ENCODE measurements at places on chromosomes 2 and 18.

DNA sequence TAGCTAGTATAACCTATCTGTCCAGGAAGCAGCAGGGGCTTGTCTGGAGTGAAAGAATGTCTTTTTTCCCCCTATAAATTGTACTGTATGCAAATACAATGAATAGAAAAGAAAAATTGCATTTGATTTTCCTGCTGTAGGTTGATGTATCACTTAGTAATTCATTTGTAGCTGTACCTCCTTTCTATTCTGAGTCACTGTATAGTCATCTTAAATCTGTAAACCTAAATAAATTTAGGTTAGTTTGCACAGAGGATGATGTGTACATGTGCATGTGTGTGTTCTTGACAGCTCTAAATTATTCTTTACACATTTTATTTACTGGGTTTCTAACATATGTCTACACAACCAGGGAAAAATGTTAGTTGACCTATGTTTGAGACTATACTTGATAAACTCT is 478.7 kb upstream of the CNTNAP5 start:
- no peak for DNase-seq

DNA sequence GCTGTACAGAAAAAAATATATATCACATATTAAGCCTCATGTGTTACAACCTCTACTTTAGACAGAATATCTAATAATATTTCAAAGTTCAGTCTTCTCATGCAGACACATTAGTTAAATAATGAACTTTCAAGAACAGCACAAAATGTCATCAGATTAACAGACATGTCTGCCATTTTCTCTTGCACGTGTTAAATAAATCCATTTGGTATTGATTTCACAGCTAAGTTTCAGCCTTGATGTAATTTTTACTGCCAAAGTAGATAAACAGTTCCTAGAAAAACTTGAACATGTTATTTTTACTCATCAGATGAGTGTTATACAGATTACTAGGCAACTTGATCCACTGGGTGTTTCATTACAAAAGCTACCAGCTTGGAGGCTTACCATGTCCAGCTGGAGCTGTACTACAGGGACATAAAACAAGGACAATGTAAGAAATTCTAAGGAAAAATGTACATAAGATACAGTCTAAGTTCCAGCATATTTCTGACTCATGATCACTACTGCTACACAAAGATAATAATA is 290.7 kb upstream of the DDX18 start:
- no peak for DNase-seq

- DNase-seq: no peak
Observed at GRCh38 chr2:108982259-108982679, 6.8 kb downstream of the EDAR start.

DNA sequence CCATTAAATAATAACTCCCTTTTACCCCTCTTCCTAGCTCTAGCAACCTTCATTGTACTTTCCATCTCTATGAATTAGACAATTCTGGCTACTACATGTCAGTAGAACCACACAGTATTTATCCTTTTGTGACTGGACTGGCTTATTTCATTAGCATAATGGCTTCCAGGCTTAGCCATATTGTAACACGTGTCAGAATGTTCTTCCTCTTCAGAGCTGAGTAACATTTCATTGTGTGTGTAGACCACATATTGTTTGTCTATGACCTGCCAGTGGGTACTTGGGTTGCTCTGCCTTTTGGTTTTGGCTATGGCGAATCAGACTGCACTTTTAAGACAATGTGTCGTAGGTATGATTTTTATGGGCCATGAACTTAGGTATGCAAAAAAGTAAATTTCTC is 20.9 kb downstream of the TSN start:
- DNase-seq: no peak

DNA sequence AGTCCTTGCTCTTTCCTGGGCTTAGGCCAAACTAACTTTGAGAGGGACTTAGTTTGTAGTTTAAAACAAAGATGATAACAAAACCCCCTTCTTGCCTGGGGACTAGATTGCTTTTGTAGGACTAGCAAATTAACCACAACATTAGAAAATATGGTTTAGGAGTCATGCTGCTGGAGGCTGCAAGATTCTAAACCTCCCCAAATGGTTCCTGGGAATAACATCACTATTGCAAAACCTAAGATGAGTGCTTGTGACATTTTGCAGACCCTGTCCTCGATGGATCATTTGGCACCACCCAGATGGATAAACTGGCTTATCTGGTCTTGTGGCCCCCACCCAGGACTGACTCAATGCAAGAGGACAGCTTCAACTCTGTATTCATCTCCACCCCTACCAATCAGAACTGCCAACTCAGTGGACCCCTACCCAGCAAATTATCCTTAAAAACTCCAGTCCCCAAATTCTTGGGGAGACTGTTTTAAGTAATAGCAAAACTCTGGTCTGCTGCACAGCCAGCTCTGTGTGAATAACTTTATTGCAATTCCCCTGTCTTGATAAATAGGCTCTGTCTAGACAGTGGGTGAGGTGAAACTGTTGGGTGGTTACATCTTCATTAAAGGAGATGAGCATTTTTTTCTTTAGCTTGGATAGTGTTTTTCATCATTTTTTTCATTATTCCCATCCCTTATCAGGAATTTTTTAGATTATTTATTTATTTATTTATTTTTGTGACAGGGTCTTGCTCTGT is 58.9 kb downstream of the SPTBN1 start:
- DNase-seq: no peak

DNA sequence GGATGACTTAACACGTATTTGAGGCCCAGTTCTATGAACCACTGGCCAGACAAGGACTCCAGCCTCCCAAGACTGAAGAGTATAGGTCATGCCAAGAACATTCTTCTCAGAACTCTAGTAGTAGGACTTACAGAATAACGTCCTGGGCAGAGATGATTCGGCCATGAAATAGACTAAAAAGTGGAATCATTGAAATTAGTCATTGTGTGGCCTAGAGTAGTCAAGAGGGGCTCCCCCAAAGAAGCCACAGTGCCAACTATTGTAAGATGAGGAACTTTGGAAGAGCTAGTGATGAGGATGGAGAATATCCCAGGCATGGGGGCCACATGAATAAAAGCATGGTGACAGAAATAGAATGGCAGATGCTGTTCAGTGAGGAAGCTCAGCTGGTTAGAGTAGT is 101.1 kb downstream of the TRIB2 start:
- DNase-seq: no peak

DNA sequence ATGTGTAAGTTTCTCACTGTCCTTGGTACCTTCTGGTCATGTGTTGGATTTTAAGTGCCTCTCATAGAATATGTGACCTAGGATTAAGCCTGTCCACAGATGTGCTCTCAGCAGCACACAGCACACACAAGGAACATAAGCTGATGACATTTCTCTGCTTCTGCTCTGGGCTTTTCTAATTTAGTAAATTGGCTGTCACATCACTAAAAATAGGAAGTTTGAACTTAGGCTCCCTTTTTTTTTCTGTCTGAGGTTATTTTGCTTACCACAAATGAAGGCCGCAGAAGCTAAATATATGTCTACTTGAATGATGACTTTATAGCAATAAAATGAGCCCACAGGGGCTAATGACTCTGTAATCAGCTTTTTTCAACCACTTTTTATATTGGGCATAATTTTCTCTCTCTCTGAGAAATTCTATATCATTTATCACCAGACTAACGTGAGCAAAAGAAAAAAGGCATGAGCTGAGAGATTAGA is 150.2 kb upstream of the KLHL14 start:
- DNase-seq: no peak

GRCh38 chr18:31268985-31269406 is 49.0 kb upstream of the DSG1 start:
- DNase-seq: no peak

GRCh38 chr2:210553373-210553772 is 3.0 kb upstream of the CPS1 start:
- DNase-seq: no peak

GRCh38 chr2:68853035-68853434 is 18.2 kb downstream of the BMP10 start:
- no peak for DNase-seq

DNA sequence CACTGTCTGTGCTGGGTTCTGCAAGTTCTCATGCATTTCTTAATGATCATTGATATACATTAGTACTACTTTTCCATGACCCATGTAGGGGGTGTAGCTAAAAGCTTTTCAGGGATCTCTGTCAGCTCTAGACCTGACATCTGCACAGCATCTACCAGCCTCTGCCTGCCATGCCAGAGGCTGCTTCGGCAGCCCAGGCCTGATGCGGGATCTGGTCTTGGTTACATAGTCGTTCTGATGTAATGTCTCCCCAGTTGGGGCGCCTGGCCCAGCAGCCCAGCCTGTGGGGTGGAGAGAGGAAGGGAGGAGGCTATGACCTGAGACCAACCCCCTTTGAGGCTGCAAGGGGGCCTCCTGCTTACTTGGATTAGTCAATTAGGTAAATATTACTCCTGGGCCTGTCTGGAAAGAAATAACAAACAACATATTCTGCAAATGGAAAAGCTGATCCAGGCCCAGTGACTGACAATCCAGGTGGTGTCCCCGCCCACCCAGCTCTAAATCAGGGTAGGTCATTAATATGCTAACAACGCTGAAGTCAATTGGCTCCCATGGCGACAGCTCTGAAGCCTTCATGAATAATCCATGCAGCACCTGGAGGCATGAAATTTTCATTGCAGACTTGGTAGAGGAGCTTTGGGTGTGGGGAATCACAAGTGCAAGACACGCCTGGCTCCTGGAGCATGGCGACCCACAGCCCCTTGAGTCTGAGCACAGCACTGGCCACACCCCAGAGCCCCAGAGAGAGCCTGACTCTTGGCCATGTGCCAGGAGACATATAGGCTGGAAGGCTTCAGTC is 575.3 kb downstream of the CMPK2 start:
- no peak for DNase-seq

- no peak for DNase-seq
Observed at GRCh38 chr2:63842149-63843061, 709 bp downstream of the UGP2 start.

GRCh38 chr2:150023044-150023443 is 435.5 kb upstream of the MMADHC start:
- no peak for DNase-seq

GRCh38 chr2:118668431-118669424 is 178.7 kb downstream of the EN1 start:
- DNase-seq: peak; percentile 95

GRCh38 chr2:155377931-155378444 is 679.5 kb downstream of the KCNJ3 start:
- no peak for DNase-seq

Measured in BJ (cell line).